ENCODE measurements at places on chromosomes 3 and 15. TPM values are rescaled to one million over a fixed set of nuclear protein-coding genes. Genes with fewer than 3 reads are reported as not detected.

DNA sequence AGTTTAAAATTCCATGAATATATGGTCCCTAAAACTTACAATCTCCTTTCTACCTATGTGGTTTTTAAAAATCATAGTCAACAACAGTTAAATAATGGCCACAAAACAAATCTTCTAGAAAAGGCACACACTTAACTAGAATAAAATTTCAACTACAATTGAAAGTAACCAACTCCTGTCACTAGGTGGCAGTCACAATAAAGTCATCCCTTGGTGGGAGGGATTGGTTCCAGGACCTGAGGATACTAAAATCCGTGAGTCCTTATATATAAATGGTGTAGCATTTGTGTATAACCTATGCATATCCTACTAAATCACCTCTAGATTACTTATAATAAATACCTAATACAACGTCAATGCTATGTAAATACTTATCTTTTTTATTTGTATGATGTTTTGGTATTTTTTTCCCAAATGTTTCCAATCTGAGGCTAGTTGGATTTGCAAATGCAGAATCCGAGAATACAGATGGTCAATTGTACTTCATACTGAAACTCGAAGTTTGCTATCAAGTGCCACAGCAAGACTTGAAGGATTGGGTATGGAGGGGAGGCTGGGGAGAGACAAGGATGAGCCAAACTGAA is 172.6 kb downstream of the FMN1 start:
- DNase-seq, result peak; percentile 75

- no peak for DNase-seq
Measured at GRCh38 chr3:183797996-183798395, 27.4 kb downstream of the MAP6D1 start.

DNA sequence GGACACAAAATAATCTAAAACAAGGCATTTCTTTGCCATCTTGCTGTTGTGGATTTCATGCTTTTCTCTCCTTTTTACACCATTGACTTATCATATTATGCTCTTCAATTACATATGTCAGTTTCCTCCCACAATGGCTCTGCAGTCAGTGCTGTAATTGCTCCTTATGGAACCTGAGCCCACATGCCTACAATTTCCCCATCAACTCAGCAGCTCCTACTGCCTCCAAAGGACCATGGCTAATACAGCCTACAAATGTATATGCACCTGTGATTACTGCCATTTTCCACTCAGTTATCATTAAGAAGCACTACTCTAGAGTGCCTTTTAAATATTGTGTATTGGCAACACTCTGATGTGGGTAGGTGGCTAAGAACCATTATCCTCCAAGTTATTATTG is 30.8 kb downstream of the RTP4 start:
- DNase-seq, result no peak

Gene SEMA3B
- total RNA-seq, result 4.3 TPM

GRCh38 chr3:279325-279724 is 82.8 kb downstream of the CHL1 start:
- DNase-seq, result no peak

GRCh38 chr3:171915275-171915674 is 72.1 kb downstream of the TMEM212 start:
- DNase-seq, result no peak

Gene SLC2A2
- not detected for total RNA-seq

GRCh38 chr15:93360976-93361375 is 272.0 kb upstream of the RGMA start:
- no peak for DNase-seq

Gene ZDHHC23
- total RNA-seq, result 0.90 TPM
